CD4-positive, alpha-beta T cell treated with Interleukin-6 at 100 ng/mL for 8 hours (primary cell): ENCODE measurements at places on chromosomes 1 and 21.
A peak's percentile ranks its signal among the peaks of the same experiment; 100 is the strongest.

DNA sequence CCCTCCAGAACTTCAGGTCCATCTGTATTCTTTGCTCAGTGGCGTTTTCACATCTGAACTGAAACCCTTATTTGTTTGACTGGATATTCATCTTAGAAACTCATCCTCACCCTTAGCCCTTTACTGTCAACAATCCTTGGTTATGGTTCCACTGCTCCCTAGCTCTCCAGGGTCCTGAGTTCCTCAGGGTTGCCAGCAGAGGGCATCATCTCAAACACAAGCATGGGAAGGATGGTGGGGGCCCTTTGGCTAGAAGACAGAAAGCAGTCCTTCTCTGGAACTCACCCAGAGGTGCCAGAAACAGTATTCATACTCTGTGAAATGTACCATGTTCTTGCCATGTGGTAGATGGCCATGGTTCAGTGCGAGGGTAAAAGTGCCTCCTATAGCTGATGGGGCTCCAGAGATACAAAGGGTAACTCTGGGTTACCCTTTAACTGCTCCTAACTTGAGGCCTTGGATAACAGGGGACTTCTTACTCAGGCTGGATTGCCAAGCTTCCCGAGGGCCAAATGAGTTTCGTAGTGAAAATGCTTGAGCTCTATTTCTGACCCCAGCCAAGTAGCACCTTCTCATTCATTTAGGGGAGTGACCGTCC lies 11.3 kb downstream of the NCSTN start:
- DNase-seq, result no peak

- no peak for DNase-seq
Observed at GRCh38 chr21:46116189-46116775, 18.4 kb downstream of the COL6A2 start.

DNA sequence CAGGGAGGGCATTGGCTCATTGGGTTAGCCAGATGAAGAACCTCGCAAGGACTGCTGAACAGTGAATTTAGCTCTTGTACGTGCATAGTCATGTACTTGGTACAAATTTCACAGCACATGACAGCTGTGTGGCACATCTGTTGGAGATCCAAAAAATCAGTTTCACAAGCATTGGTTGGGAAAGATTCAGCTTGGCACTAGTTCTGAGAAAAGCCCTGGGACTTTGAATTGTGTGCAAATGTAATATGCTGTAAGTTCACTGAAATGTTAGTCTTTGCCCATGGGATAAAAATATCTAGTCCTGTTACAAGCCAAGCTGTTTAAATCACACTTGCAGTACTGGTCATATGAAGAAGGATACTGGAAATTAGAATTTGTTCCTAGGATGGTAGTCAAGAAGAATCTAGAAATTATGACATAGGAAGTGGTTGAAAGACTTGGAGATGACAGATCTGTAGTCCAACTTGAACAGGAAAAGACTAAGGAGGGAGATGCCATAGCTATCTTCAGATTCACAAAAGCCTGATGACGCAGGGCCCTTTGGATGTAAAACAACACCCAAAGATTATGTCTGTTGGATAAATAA lies 19.2 kb downstream of the LAMC2 start:
- no peak for DNase-seq

GRCh38 chr1:94998114-94998513 lies 71.2 kb upstream of the CNN3 start:
- DNase-seq, result no peak

DNA sequence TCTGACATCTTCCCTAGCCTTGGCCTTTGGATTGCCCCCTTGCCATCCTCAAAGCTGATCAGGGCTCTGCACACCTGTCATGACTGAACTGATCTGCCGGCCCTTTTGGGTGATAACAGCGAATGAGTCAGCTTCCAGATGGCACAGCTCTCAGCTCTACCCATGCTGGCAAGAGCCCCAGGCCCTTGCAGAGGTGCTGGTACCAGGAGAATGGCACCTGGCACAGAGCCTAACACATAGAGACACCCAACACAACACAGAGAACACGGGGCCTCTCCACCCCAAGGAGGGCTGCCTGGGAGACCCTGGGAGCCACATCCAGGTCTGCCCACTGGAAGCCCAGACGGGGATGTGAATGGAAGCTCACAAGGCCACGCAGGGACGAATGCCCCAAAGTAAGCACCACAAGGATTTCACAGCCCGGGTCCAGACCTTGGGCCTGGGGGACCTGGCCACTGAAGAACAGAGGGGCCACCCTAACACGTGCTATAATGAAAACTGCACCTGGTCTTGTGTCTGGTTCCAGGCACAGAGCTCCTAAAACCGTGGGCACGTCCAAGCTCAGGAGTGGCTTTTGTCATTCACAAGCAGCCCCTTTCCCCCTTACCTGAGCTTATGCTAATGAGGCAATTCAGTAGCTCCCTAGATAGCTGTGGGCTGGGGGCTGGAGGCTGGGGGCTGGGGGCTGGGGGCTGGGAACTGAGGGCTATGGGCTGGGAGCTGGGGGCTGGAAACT lies 160.5 kb downstream of the NPHP4 start:
- no peak for DNase-seq

DNA sequence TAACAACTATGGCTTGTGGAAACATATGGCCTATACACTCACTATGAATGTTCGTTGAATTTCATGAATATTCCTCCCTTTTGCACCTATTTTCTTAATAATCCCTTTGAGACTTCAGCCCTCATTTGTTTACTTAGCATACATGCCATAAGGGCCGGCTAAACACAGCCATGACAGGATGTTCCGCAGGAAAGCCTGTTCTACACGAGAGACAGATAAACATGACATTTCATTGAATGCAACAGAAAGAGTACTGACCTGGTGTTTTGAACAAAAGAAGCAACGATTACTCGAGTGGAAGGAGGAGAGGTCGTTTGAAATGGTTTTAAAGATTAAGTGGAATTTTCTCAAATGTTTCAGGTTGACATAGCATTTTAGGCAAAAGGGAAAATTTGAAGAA lies 459.5 kb upstream of the CXADR start:
- DNase-seq, result no peak

GRCh38 chr21:45390831-45391742 lies 13.9 kb upstream of the COL18A1 start:
- no peak for DNase-seq

DNA sequence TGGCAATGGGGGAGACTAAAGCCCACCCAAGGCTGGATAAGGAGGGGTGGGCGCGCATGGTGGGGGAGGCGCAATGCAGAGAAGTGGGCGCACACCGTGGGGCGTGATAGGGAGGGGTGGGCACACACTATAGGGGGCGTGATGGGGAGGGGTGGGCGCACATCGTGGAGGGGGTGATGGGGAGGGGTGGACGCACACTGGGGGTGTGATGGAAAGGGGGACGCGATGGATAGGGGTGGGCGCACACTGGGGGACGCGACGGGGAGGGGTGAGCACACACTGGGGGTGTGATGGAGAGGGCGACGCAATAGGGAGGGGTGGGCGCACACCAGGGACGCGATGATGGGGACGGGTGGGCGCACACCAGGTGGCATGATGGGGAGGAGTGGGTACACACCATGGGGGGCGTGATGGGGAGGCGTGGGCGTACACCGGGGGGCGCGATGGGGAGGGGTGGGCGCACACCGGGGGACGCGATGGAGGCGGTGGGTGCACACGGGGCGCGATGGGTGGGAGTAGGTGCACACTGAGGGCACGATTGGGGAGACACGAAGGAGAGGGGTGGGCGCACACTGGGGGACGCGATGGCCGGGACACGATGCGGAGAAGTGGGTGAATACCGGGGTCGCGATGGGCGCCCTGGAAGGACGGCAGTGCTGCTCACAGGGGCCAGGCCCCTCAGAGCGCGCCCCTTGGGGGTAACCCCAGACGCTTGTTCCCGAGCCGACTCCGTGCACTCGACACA lies 929 bp downstream of the SUMO3 start:
- DNase-seq, result no peak

GRCh38 chr1:6358757-6359201 lies 34.8 kb downstream of the ACOT7 start:
- peak; percentile 63 for DNase-seq

GRCh38 chr1:30885570-30886522 lies 22.7 kb downstream of the SDC3 start:
- no peak for DNase-seq

DNA sequence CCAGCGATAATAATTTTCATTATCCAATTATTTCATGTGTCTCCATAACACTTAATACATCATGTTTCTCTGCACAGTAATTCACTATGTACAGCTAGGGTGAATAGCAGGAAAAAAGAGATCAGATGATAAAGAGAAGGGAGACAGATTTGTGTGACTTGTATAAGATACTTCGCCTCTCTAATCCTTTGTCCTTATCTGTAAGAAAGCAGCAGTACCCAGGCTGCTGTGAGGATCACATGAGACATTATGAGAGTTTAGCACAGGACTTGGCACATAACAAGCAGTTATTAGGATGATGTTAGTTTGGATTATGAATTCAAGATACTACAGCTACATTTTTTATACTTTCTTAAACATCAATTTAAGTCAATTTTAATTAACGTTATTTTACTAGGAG lies 6.3 kb downstream of the ERG start:
- DNase-seq, result no peak

DNA sequence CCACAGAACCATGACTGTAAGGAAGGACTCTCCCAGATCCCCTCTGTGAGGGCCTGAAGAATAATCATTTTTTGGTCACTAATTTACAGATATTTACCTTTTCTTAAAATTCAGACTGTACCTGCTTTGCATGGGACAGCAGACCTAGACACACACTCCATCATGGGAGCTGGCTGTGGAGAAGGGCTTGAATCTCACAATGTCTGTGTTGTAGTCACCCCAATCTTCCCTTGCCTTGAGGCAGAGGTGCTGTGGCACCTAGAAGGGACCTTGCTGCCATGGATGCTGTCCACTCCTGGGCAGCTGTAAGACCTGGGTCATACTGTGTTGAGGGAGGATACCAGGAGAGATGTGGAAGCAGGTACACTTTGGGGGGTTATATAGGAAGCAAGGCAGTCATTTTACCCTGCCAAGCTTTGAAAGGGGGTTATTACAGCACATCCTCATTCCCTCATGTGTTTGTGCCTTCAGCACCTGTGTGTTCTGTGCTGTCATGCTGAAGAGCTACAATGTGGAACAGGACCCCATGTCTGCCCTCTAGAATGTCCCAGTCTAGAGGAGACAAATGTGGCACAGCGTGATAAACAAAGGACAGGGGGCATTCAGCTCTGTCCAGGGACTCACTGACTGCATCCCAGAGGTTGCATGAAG lies 27.1 kb downstream of the TRAF5 start:
- no peak for DNase-seq

DNA sequence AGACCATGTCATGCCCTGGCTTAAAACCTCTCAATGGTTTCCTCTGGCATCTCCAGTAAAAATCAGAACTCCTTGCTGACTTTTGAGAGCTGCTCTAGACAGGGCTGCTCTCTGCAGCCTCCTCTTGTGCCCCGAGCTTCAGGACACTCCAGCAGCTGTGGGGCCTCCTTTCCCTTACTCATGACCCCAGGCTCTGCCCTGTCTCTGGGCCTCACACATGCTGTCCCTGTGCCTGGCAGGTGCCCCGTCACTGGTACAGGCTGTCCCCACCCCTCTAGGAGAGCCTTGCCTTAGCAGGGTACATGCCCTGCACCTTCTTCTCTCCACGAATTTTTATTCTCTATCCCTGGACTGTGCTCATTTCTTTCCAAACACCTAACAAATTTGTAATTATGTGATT lies 43.2 kb downstream of the HIVEP3 start:
- DNase-seq, result no peak

GRCh38 chr1:77228836-77229235 lies 9.6 kb upstream of the PIGK start:
- DNase-seq, result no peak

DNA sequence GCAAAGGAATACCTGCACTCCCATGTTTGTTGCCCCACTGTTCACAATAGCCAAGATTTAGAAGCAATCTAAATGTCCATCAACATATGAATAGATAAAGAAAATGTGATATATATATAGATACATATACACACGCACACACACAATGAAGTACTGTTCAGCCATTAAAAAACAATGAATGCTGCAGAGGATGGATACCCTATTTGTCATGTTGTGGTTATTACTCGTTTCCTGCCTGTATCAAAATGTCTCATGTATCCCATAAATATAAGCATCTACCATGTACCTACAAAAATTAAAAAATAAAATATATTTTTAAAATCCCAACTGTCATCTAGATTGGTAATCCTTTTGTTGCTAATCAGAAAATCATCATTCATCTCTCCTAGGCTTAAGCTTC lies 634.8 kb upstream of the ADGRL2 start:
- no peak for DNase-seq

DNA sequence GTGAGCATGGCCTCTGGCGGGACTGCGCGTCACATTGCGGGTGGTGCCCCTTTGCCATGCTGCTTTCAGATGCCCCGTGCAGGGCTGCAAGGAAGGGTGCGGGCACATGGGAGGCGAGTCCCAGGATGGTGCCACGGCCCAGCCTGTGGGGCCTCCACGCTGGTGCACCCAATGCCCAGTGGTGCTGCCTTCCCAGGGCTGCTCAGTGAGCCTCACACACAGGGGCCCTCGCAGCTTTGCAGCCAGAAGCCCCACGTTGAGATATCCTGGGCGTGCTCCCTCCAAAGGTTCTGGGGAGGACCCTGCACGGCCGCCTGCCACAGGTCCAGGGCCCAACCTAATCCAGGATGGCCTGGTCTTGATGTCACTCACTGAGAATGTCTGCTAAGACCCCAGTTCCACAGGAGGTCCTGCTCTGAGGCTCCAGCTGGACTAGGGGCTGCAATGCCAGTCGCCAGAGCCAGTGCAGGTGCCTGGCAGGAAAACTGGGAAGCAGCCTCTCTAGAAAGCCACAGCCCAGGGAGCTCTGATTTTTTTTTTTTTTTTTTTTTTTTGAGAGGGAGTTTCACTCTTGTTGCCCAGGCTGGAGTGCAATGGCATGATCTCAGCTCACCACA lies 34.1 kb upstream of the PRSS38 start:
- no peak for DNase-seq

DNA sequence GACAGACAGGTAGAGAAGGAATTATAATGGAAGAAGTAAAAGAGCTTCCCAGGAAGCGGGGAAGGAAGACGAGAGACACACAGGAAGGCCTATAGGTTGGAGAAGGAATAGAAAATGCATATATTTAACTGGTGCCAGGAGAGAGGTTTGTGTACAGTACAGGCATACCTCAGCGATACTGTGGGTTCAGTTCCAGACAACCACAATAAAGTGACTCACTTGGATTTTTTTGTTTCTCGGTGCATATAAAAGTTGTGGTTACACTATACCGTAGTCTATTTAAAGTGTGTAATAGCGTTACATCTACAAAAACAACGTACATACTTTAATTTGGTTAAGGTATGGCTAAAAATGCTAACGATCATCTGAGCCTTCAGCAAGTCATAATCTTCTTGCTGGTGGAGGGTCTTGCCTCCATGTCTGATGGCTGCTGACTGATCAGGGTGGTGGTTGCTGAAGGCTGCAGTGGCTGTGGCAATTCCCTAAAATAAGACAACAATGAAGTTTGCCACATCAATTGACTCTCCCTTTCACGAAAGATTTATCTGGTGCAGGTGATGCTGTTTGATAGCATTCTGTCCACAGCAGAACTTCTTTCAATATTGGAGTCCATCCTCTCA lies 16.0 kb downstream of the YARS1 start:
- DNase-seq, result peak; percentile 60
